Activated CD8-positive, alpha-beta memory T cell treated with anti-CD3 and anti-CD28 coated beads for 1 hour (primary cell): ENCODE measurements at places on chromosomes 3 and 15.

- DNase-seq, result no peak
These were observed 37.2 kb upstream of the DENND4A start for GRCh38 chr15:65829130-65829764.

GRCh38 chr3:124669470-124669869 lies 60.8 kb upstream of the UMPS start:
- DNase-seq, result no peak

DNA sequence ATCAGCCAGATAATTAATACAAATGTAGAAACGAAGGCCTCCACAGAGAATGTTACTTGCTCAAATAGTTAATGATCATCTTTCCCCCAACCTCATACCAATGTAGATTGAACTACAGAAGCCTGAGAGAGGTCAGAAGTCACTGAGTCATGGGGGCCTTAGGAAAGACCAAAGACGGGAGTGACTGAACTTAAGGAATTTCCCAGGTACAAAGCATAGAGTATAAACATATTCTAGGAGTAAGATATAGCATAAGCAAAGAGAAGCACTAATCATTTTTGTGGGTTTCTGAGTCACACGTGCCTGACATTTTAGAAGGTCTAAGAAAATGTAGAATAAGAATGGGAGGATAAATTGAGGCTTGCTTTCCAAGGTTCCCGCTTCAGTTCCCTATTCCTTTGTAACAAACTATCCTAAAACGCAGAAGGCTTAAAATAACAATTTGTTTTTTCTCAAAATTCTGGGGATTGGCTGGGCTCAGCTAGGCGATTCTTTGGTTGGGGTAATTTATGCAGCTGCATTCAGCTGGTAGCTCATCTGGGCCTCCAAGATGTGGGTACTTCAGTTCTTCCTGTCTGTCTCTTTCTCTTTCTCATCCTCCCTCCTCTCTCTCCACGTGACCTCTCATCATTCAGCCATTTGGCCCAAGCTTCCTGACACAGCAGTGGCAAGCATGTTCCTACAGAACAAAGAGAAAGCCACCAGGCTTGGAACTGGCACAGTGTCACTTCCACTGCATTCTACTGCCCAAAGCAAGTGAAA lies 422.6 kb downstream of the FOXP1 start:
- no peak for DNase-seq

DNA sequence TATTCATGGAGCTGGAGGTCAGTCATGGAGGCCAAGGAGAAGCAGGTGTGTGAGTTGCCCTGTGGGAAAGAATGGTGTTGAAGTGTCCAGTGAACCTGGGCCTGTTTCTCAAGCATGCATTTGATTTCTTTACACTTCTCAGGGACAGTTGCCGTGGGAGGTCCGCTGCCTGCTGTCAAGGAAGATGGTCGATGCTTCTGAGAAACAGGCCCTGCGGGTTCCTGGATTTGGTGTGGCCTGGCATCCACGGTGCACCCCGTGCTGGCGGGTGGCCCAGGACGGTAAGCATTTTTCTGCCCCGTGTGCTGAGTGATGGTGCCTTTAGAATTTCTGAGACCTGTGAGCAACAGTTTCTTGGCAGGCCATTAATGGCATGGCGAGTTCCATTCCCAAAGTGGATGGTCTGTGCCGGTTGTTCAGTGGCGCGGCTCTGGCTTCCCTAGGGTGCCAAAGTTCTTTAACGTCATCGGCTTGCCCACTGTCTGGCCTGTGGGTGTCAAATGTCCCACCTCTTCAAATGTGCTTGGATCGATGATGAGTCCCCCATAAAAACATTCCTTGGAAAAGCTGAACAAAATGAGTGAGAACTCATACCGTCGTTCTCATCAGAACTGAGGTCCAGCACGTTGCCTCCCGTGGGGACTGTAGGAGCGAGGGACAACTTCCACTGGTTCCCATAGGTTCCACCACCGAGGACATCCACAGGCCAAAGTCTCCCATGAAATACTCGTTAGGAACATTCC lies 107.2 kb downstream of the SNRPN start:
- DNase-seq, result no peak

GRCh38 chr3:98432575-98432974 lies 30.4 kb upstream of the OR5K1 start:
- DNase-seq, result no peak
